H1 (cell line): ENCODE measurements at places on chromosomes 1 and 21. TPM values are rescaled to one million over a fixed set of nuclear protein-coding genes. Genes with fewer than 3 reads are reported as not detected.

The CD164L2 gene
- 3.3 and 5.5 TPM in 2 replicates for polyA plus RNA-seq

DNA sequence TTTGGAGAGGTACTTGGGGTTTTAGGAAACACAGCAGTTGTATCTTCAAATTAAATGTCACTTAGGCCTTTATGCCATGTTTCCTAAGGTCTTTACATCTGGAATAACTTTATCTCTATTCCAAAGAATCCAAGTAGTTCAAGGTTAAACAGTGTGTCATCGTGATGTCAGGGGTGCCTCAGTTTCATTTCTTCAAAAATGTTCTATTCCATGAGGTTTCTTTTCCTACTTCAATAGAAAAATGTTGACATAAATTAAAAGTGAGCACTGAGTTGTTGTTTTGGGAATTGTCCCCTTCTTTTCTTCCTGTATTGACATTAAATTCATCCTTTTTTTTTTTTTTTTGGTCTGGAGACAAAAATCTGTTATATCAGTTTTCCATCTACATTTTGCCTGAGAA lies 160.6 kb upstream of the C21orf91 start:
- no peak for DNase-seq

DNA sequence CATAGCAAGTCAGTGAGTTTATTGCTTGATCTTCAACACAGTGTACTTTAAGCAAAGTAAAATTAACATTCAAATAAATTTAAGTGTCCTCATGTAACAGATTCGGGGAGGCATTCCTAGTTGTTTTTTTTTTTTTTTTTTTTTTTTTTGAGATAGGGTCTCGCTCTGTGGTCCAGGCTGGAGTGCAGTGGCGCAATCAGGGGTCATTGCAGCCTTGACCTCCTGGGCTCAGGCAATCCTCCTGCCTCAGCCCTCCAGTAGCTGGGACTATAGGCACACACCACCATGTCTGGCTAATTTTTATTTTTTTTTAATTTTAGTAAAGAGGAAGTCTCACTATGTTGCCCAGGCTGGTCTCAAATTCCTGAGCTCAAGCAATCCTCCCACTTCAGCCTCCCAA lies 22.8 kb downstream of the OSBPL9 start:
- DNase-seq: no peak

DNA sequence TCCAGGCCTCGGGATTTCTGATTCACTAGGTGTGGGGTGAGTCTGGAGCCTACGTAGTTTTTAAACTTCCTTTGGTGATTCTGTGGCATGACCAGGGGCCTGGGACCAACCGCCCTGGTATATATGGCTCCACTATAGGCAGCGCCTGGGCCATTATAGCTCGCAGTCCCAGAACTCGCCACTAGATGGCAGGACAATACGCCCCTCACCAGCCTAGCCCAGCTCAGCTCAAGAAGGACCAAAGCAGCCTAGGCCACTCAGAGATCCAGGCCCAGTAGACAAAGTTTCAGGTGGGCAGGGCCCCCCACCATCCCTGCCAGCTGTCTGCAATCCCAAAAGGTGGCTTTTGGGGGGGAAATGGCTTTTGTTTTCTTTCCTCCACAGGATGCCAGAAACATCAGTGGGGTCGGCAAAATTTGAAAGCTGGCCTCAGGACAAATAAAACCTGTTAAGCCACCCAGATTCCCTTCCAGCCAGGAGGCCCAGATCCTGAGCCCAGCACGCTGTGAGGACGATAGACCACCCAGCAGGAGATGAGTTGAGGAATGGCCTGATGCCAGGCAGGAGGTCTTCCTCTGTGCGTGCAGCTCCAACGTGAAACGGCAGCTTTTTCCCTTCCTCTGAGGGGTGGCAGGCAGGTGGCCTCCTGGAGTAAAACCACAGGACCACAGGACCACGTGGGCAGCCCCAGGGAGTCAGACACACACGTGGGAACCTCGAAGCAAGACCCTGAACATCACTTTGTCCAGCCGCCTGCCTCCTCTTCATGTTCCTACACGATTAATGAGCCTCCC lies 24.8 kb upstream of the TMEM51 start:
- DNase-seq: peak; percentile 56

DNA sequence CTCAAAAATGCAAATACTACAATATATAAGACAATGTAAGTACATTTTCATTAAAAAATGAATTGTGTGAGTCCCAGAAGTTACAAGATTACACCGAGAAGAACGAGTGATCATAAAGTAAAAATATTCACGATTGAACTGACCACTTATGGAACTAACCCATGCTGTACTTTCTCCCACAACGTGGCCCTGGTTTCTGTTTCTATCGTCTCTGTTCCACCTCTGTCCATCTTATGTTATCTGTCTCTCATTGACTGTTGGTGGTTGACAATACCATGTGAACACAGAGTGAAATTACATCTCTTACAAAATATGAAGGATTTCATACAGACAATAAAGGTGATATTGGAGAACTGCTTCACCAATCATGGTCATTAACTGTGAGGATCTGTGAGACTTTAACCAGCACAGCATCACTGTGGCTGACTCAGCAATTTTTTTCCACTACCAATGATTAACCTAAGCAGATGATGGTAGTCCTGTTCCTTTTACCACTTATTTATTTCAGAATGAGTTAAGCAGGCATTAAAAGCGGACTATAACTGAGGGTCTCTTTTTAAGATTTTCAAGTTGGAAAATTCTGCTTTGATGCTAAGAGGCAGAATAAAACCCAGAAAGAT lies 165.1 kb downstream of the TGFB2 start:
- no peak for DNase-seq

GRCh38 chr1:91098299-91098906 lies 76.6 kb upstream of the ZNF644 start:
- DNase-seq: no peak

DNA sequence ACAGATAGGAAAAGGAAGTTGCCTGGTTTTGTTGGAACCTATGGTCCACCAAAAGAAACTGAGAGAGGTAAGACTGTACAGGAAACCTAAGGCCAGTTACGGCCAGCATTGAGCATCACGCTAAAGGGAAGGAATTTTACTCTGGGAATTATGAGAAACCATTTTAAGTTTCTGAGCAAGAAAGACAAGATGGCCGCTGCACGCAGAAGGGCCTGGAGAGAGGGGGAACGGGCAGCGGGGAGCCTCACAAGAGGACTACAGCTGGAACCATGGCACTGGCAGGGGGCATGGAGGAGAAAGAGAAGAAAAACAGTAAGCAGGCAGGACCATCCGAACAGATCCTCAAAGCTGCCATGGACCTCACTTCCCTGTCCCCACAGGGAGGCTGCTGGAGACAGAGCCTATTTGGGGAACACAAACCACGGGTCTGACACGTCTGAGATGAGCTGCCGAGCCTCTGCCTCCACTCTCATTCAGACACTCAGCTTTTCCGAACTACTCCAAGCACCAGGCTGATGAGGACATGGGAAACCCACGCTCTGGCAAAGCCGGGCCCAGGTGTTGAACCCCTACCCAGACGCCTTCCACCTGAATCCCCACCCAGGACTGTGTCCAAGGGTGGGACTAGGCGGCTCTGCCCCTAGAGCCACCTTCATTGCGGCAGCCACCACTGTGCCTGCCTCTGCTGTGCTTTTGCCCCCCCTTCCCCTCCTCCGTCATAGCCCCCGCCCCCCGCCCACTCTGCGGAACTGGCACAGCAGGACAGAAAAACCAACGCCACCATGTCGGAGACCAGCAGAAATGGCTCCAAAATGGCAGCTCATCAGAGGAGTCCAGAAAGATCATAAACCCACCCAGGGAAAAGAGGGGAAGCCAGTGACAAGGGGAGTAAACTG lies 69.0 kb downstream of the CD46 start:
- DNase-seq: no peak
